Caco-2 (cell line): ENCODE measurements at places on chromosomes 7 and 10. TPM values are rescaled to one million over a fixed set of nuclear protein-coding genes. Genes with fewer than 3 reads are reported as not detected.

DNA sequence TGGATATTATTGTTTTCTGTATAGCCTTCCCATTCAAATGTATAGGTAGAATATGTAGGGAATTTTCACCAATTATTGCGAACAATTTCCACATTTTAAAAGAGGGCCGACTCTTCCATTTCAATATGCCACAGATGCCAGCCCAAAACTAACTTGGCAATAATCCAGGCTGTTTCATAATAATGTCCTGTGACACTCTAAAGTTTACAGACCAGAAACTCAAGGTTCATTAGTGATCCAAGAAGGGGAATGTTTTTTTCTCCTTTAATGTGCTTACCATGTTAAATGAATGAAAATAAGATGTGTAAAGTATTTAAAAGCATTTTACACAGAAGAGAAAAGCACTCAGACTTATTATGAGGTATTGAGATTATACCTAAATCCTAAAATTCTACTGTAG is 63.0 kb upstream of the FAM3C start:
- no peak for DNase-seq

DNA sequence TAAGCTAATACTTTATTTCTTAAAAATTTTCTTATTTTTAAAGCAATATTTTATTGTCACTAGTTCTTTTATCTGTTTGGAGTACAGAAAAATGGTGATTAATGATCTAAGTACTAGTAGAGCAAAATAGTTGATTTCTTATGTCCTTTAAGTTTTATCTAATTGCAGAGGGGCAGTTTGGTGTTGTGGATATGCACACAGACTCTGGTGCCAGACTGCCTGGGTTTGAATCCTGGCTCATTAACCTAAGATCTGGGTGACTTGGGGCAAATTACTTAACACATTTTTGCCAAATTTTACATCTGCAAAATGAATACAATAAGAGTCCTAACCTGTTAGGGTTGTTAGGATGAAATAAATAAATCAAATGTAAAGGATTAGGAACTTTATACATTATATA is 10.7 kb upstream of the PRPS1L1 start:
- no peak for DNase-seq

DNA sequence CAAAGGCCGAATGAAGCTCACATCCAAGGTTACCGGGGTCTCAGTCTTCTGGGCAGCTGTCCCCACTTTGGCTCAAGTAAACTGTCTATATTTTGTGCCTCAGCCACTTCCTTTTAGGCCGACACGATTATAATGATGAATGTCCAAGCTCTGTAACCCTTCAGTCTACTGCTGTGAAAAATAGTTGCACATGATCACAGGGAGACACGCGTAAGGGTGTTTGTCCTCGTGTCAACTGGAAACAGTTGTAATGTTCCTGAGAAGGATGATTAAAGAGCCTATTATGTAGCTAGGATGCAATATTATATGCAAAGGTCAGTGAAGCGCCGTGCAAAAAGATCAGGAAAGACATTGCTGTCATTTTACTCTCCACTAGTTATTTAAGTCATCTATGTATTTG is 559.9 kb downstream of the SDK1 start:
- DNase-seq, result no peak

- no peak for DNase-seq
Measured at GRCh38 chr7:45993621-45994020, 72.5 kb upstream of the IGFBP3 start.

GRCh38 chr7:108637049-108637621 is 67.5 kb downstream of the DNAJB9 start:
- DNase-seq, result no peak

- DNase-seq, result peak; percentile 32
Measured at GRCh38 chr7:102079140-102080018, 207.3 kb upstream of the SH2B2 start.

DNA sequence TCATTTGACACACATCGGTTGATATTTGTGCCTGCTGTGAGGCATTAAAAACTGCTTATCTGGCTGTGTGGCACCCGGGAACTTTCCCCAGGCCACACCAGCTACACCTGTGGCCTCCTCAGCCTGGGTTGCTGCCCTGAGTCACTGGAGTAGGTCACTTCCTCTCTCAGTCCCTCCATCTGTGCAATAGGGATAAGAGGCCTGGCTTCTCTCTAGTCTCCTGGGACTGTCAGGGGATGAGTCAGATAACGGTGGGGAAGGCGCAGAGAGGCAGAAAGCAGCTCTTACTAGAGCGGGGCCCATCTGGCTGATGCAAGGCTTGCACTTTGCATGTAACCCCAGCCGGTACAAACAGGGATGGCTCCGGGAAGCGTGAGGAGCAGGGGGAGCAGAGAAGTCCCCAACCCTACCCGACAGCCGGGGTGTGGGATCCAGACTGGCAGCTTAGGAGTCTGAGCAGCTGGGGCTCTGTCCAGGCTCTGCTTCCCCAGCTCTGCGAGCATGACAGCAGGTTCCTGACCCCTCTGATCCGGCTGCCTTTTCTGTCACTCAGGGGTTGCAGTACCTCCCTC is 34.0 kb downstream of the DNAJB12 start:
- peak; percentile 98 for DNase-seq

The PLPP4 gene
- total RNA-seq, result 0.56 and 0.61 TPM in 2 replicates

The NSUN6 gene
- total RNA-seq, result 17.3 and 17.7 TPM in 2 replicates

The RPA3 gene
- 76.3 and 90.2 TPM in 2 replicates for total RNA-seq
